Gastroesophageal sphincter (tissue), 4 donors: ENCODE measurements at places on chromosomes 13 and 19. TPM values are rescaled to one million over a fixed set of nuclear protein-coding genes. Genes with fewer than 3 reads are reported as not detected.
A peak's percentile ranks its signal among the peaks of the same experiment; 100 is the strongest.

- ATAC-seq = no peak
These were observed 2650.8 kb downstream of the PCDH9 start for GRCh38 chr13:64579331-64579730.

GRCh38 chr19:6108721-6109633 is 1.3 kb downstream of the RFX2 start:
- ATAC-seq = peak; percentile 21

DNA sequence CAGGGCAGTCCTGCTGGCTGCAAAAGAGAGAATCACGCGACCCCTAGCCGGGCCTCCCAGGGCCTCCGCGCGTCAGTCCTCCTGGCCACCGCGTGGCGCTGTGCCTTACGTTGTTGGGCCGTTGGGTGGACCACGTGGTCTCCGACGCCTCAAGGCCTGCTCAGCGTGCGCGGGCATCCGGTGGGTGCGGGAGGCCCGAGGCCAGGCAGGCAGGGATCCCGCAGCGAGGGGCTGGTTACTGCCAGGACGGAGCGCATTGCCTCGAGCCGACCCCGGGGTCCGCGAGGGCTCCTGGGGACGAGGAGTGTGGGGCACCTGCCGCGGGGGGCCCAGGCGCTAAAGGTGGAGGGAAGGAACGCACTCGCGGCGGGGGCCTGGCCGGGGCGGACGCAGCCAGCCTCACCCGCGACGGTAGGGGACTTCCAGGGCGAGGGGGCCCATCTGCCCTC is at the start of gene TDRD12:
TSS of gene TDRD12 (plus strand) at position 157 of the 449 bp plus-strand sequence. CDS start 306 bp downstream, outside the sequence.
- no peak for ATAC-seq

DNA sequence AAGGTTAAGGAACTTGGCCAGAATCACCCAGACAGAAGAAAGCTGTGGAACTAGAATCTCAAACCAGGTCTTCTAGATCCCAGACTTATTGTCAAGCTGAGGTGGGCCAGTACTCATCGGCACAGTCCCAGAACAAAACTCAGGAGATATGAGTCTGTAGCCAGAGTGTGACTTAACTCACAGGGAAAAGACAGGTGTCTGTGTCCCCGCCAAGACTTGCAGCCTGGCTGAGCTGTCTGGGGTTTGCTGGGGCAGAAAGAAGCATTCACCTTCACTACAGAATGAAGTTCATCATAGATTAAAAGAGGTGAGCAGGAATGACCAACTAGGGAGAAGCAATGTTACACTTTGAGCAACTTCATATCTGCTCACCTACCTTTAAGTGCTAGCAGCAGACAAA is 257.2 kb downstream of the FOXO1 start:
- ATAC-seq = no peak

- no peak for ATAC-seq
These were observed 80.3 kb downstream of the UFM1 start for GRCh38 chr13:38429916-38430315.

GRCh38 chr13:113951246-113951999 is 22.5 kb downstream of the C13orf46 start:
- peak; percentile 94 for ATAC-seq

DNA sequence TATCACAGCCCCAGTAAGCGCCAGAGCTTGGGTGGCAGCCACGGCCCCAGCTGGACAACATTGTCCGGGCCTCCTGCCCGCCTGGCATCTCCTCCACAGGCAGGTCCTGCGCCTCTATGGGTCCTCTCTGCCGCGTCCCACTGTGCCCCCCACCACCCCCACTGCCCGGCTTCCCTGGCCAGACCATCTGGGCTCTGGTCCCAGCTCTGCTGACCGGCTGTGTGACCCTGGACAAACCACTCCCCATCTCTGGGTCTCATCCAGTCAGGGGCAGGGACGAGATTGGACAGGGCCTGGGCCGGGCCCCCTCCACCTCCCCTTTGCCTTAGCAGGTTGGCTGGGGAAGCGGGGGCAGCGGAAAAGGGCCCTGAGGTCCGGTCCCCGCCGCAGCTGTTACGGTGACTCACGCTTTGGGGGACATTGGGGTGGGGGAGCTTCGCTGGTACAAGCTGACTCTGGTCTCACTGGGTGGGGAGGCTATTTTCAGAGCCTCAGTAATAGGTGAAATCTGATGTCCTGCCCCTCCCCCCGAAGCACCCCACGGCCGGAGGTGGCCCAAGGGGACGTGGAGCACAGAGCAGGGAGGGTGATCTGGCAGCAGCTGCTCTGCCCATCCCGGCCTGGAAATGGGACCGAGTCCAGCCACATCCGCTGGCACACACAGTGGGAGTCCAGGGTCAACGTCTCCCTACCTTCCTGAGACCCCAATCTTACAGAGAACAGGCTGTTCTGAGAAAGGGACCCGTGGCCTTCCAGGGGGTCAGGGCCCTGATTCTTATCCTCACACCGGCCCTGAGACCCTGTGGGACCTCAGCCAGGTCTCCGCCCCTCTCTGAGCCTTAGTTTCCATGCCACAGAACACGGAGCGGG is 9.1 kb downstream of the NFIC start:
- ATAC-seq = peak; percentile 91

N4BP2L1 gene
- total RNA-seq = 7.2 TPM

SNRPA gene
- total RNA-seq = 56.0 TPM

GPR183 gene
- total RNA-seq = 11.5 TPM

KASH5 gene
- total RNA-seq = not detected

ZFP28 gene
- total RNA-seq = 16.9 TPM

CYP4F12 gene
- 5.1 TPM for total RNA-seq
